PC-9 (cell line): ENCODE measurements at places on chromosomes 7 and 10. TPM values are rescaled to one million over a fixed set of nuclear protein-coding genes. Genes with fewer than 3 reads are reported as not detected.

GRCh38 chr10:50322077-50322476, 70.8 kb upstream of the ASAH2 start:
- DNase-seq: no peak

GRCh38 chr7:94378356-94378755, 16.3 kb upstream of the COL1A2 start:
- DNase-seq: no peak

Gene ZNF680
- total RNA-seq: 16.4 and 17.9 TPM in 2 replicates

Gene RARRES2
- total RNA-seq: not detected in 2 replicates
